Upper lobe of left lung (tissue), 6 donors: ENCODE measurements at places on chromosomes 12 and 14. TPM values are rescaled to one million over a fixed set of nuclear protein-coding genes. Genes with fewer than 3 reads are reported as not detected.

VSX2 gene
- total RNA-seq, result 0.30 TPM

LIN7A gene
- total RNA-seq, result 19.5 TPM

- no peaks in the 10 kb centered on the region for H3K27me3 ChIP-seq
- no peak for DNase-seq
- peaks cover 6% of the 10 kb centered on the region for H3K4me1 ChIP-seq
- no peaks in the 10 kb centered on the region for H3K36me3 ChIP-seq
- H3K27ac ChIP-seq, result peak overlapping the region; percentile 25
Measured at GRCh38 chr12:95385246-95386035, 88.5 kb upstream of the METAP2 start.

GRCh38 chr12:90826036-90826435, 128.9 kb downstream of the CCER1 start:
- no peak for DNase-seq
- H3K4me1 ChIP-seq, result no peaks in the 10 kb centered on the region
- H3K27ac ChIP-seq, result no peak overlapping the region
- no peak overlapping the region for H3K4me3 ChIP-seq
- no peaks in the 10 kb centered on the region for H3K27me3 ChIP-seq

GRCh38 chr12:108063192-108063591, 65.9 kb upstream of the WSCD2 start:
- no peak overlapping the region for H3K27ac ChIP-seq
- H3K4me1 ChIP-seq, result no peaks in the 10 kb centered on the region
- DNase-seq, result no peak
- H3K36me3 ChIP-seq, result no peaks in the 10 kb centered on the region
- H3K27me3 ChIP-seq, result no peaks in the 10 kb centered on the region
- H3K4me3 ChIP-seq, result no peak overlapping the region

GRCh38 chr12:90106568-90106967, 397.9 kb upstream of the ATP2B1 start:
- no peak overlapping the region for H3K27ac ChIP-seq
- H3K4me1 ChIP-seq, result no peaks in the 10 kb centered on the region
- no peaks in the 10 kb centered on the region for H3K27me3 ChIP-seq
- no peaks in the 10 kb centered on the region for H3K36me3 ChIP-seq

- no peak for DNase-seq
- H3K36me3 ChIP-seq, result no peaks in the 10 kb centered on the region
- H3K4me3 ChIP-seq, result no peak overlapping the region
- peaks cover 4% of the 10 kb centered on the region for H3K4me1 ChIP-seq
- no peak overlapping the region for H3K27ac ChIP-seq
- no peaks in the 10 kb centered on the region for H3K27me3 ChIP-seq
Measured at GRCh38 chr12:49922349-49923034, 18.8 kb upstream of the FAIM2 start.

GRCh38 chr12:67994046-67994445, 4.8 kb downstream of the IFNG-AS1 start:
- no peak overlapping the region for H3K4me3 ChIP-seq
- no peaks in the 10 kb centered on the region for H3K36me3 ChIP-seq
- no peaks in the 10 kb centered on the region for H3K27me3 ChIP-seq
- no peak for DNase-seq

CELA1 gene
- total RNA-seq, result not detected

DNA sequence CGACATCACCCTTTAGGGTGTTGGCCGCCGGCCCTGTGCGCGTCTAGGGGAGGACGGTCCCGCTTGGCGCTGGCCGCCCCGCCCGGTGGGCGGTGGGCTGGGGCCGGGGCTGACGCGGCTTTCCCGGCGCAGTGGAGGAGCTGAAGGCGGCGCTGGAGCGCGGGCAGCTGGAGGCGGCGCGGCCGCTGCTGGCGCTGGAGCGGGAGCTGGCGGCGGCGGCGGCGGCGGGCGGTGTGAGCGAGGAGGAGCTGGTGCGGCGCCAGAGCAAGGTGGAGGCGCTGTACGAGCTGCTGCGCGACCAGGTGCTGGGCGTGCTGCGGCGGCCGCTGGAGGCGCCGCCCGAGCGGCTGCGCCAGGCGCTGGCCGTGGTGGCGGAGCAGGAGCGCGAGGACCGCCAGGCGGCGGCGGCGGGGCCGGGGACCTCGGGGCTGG, 3.6 kb downstream of the TNFAIP2 start:
- no peak overlapping the region for H3K27ac ChIP-seq
- peaks cover 67% of the 10 kb centered on the region for H3K4me1 ChIP-seq
- H3K27me3 ChIP-seq, result no peaks in the 10 kb centered on the region
- H3K4me3 ChIP-seq, result peak overlapping the region; percentile 37

DNA sequence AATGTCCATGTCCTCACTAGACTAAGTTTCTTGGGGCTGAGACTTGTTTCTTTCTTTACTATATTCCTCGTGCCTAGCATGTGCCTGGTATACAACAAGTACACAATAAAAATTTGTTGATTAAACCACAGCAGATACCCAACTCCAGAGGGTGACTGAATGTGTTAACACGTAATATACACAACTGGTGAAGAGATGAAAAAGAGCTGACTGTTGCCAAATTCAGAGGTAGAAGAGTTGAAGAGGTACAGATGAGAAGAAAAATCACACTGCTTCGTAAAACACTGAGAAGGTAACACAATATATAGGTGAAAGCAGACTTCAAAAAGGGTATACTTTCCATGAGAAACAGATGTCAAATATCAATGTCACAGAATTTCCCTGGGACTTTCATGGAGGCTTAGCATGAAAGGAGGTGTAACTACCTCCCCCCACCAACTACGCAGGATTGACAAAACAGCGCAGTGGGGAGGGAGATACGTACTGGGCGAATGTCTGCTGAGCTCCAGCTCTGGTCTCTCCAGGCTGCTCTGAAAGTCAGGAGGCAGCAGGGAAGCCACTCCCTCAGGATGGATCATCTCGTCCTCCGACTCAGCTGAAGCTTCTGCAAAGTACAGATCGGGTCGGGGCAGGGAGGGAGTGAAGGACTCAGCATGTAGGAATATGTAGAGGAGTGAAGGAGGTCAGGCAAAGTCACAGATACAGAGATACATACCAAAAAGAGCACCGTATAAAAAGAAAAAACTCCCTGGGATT, 5.3 kb downstream of the ACIN1 start:
- H3K4me1 ChIP-seq, result peaks cover 30% of the 10 kb centered on the region
- peaks cover 85% of the 10 kb centered on the region for H3K36me3 ChIP-seq
- H3K27ac ChIP-seq, result no peak overlapping the region
- H3K4me3 ChIP-seq, result no peak overlapping the region
- DNase-seq, result no peak
- H3K27me3 ChIP-seq, result no peaks in the 10 kb centered on the region

DNA sequence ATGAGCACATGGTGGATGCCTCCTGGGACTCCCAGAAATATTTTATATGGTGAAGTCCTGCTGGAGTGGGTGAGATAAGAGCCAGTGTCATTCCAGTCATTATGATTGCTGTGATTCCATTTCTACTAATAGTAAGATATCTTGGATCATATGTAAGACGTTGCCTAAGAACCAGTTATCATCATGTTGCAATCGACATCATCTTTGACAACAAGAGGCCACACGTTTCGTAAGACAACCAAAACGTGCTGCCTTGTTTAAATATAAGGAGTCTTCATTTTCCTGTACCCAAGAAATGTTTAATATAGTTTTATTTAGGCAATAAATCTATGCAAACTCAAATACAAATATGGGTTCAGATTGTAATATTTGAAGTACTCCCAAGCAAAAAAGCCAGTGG, 58.4 kb downstream of the SPTSSA start:
- H3K4me1 ChIP-seq, result no peaks in the 10 kb centered on the region
- DNase-seq, result no peak
- H3K27me3 ChIP-seq, result no peaks in the 10 kb centered on the region
- no peak overlapping the region for H3K27ac ChIP-seq
- no peaks in the 10 kb centered on the region for H3K36me3 ChIP-seq

DNA sequence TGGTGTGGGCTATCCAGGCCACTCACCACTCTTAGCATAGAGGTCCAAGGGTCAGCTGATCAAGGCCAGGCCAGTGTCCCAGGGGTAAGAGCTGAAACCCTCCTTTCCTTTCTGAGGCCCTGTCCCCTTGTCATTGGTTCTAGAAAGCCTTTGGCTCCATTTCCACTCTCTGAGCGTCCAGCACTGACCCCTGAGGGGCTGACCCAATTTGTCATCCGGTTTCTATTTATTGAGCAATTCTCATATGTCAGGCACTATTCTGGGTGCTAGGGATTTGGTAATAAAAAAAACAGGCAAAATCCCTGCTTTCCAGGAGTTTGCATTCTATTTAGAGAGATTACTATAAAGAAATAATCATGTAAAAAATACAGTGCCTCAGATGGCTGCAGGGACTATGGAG, 3.4 kb downstream of the KRT77 start:
- H3K27ac ChIP-seq, result no peak overlapping the region
- H3K36me3 ChIP-seq, result no peaks in the 10 kb centered on the region
- H3K27me3 ChIP-seq, result no peaks in the 10 kb centered on the region
- no peaks in the 10 kb centered on the region for H3K4me1 ChIP-seq
- no peak overlapping the region for H3K4me3 ChIP-seq

DYRK4 gene
- 22.2 TPM for total RNA-seq

- no peaks in the 10 kb centered on the region for H3K27me3 ChIP-seq
- H3K4me3 ChIP-seq, result no peak overlapping the region
- no peaks in the 10 kb centered on the region for H3K36me3 ChIP-seq
- no peak overlapping the region for H3K27ac ChIP-seq
- no peaks in the 10 kb centered on the region for H3K4me1 ChIP-seq
Measured at GRCh38 chr12:94089891-94090290, 58.5 kb upstream of the PLXNC1 start.

GRCh38 chr14:32330351-32331111, 1.4 kb downstream of the AKAP6 start:
- H3K27me3 ChIP-seq, result no peaks in the 10 kb centered on the region
- no peaks in the 10 kb centered on the region for H3K36me3 ChIP-seq
- no peak for DNase-seq
- H3K4me3 ChIP-seq, result no peak overlapping the region
